Cardiac septum (tissue), 1 donor: ENCODE measurements at places on chromosomes 16 and 17. TPM values are rescaled to one million over a fixed set of nuclear protein-coding genes. Genes with fewer than 3 reads are reported as not detected.

GRCh38 chr17:38747463-38748148 lies 530 bp downstream of the PCGF2 start:
- DNase-seq: no peak

GRCh38 chr17:42406615-42407288 lies 16.3 kb downstream of the CAVIN1 start:
- DNase-seq: no peak

Gene APOBR
- total RNA-seq: 0.51 TPM

DNA sequence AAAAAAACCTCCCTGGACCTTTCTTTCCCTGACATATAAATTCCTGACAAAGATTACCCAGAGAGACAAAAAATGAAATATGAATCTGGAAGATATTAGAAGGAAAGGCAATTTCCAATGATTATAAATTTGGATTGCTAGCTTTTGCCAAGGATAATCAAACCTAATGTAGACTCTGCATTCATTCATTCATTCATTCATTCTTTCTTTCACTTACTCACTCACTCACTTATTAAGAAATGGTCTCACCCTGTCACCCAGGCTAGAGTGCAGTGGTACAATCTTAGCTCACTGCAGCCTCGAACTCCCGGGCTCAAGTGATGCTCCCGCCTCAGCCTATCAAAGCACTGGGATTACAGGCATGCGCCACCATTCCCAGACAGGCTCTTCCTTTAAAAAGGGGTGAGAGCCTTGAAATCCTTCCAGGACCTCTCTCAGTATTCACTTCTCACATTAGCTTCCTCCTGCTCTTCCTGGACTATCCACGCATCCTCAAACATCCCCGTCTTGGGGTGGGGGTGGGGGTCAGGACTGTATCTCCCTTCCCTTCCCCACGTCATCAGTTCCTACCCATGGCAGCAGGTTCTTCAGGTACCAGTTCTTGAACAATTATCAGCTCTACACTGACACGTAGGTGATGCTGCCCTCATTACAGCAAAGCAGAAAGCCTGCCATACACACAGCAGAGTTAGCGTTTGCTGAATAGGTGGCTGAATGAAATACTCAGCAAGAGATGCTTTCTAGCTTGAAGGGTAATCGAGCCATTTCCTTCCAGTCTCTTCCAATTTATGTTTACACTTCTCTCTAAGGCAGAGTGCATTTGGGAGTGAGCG lies 19.8 kb downstream of the PRPSAP1 start:
- DNase-seq: no peak

GRCh38 chr17:61414141-61414935 lies 14.7 kb downstream of the TBX2 start:
- DNase-seq: no peak

Gene OTOP2
- total RNA-seq: not detected

DNA sequence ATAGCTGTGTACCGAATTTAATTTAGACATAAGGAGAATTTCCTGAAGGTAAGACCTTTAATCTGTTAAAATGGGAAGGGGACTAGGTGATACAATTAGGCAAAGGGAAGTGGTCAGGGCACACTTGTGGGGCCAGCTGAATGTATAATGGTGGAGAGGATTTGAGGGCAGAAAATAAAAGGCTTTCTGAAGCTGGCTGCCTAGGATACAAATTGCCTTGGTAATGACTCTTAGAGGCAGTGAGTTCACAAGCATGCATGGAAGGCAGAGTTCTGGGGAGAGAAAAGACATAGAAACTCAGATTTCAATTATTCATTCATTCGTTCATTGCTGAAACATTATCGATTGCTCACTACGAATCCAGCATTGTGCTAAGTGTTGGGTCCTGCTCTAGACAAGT lies 12.4 kb upstream of the NFAT5 start:
- no peak for DNase-seq

DNA sequence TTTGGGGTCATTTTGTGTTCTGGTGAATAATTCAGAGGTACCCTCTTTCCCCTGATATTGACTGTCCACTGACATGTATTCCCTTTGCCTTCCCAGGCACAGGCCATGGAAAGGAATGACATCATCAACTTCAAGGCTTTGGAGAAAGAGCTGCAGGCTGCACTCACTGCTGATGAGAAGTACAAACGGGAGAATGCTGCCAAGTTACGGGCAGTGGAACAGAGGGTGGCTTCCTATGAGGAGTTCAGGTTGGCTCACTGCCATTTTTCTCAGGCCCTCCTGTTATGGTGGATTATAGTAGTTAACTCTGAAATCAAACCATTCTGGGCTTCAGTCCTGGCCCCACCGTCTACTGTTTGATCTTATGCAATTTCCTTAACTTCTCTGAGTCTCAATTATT lies 1.6 kb upstream of the EFTUD2 start:
- DNase-seq: no peak

GRCh38 chr17:9729735-9730420 lies 61.5 kb downstream of the DHRS7C start:
- DNase-seq: no peak

Gene ABCA3
- total RNA-seq: 13.6 TPM

GRCh38 chr16:2365397-2366294 lies 25.1 kb upstream of the ABCA3 start:
- no peak for DNase-seq

- no peak for DNase-seq
Observed at GRCh38 chr17:62163847-62164246, 98.8 kb upstream of the MED13 start.

Gene MED9
- 30.5 TPM for total RNA-seq
